DMS153 (cell line): ENCODE measurements at places on chromosomes 1 and 21.

DNA sequence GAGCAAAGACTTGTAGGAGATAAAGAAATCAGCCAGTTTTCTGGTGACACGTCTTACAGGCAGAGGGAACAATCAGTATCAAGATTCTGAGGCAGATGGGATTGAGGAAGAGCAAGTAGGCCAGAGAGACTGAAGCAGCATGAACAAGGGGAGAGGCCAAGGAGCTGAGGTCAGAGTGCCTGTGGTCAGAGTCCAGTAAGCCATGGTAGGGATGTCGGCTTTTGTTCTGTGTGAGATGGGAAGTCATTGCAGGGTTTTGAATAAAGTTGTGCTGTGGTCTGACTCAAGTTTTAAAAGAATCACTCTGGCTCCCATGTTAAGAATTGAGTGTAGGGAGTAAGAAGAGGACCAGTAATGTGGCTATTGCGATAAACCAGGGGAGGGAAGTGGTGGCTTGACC, 85.9 kb upstream of the IVNS1ABP start:
- no peak for DNase-seq

DNA sequence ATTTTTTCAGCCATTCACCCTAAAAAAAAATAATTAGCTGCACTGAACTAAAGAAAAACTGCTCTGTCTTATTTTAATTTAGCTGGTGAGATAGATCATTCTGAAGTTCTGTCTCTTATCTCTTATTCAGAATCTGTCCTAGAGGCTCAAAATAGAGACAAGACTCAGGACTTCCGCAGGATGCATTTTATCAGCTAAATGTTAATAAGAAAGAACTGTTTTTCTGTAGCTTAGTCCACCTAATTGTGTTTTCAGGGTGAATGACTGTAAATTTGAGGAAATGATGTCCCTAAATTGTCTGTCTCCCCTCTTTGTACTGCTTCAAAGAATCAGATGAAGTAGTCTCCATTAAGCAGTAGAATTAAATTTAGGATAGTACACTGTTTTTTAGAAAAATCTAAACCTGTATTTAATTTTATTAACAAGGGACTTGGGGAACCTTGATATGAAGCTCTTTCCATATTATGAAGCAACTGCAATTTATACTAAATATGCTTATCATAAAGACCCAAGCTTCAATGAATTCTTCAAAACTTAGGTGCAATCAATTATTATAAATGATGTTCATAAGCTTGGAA, 671.9 kb downstream of the RWDD3 start:
- no peak for DNase-seq

GRCh38 chr1:35073265-35073811, 5.8 kb upstream of the ZMYM1 start:
- no peak for DNase-seq

DNA sequence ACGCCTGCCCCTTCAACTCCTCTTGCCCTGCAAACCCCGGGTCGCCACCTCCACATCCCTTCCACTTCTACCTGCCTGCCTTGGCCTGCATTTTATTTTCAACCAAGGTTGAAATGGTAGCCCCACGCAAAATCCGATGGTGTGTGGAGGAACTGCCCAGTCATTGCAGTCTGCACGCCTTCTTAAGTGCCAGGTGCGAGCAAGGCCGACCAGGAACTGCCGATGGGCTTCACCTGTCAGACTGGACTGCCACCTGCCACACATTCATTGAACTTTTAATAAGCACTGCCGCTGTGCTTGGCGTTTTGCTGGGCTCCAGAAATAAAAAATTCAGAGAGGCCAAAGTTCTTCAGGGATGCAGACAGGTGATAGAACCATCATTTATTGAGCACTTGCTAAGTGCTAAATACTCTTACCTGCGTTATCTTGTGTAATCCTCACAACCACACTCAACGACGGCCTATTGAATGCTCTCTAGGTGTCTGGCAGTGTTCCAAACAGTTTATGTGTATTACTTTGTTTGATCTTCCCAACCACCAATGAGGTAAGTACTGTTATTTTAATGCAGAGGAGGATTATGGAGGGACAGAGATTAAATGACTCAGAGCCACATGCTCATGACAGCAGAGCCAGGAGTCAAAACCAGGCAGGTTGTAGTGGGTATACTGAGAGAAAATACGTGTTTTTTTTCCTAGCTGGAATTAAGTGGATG, 36.2 kb downstream of the CACHD1 start:
- DNase-seq = peak; percentile 90

DNA sequence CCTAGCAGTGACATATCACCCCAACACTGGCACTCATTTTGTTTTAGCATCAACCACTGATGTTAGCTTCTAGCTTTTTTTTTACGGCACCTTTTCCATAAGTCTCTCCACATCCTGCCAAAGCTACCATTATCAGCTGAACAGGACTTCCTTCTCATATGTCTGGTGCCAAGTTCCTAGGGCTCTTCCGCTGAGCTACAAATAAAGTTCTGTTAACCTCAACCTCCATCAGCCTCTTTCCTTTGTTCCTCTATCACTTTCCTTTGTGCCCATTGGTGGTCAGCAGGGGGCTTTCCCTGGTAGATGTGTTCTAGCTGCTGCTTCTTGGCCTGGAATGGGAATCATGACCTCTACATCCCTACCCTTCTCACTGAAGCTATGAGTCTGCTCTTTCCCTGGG, 163.8 kb downstream of the FAF1 start:
- DNase-seq = no peak

GRCh38 chr1:178133239-178133989, 39.5 kb downstream of the RASAL2 start:
- no peak for DNase-seq

- DNase-seq = no peak
Measured at GRCh38 chr1:203512848-203513584, 19.1 kb downstream of the OPTC start.

- peak; percentile 20 for DNase-seq
Measured at GRCh38 chr1:45172005-45172404, 34.4 kb downstream of the ZSWIM5 start.

GRCh38 chr1:51274676-51275075, 38.6 kb downstream of the RNF11 start:
- no peak for DNase-seq
